ENCODE measurements at places on chromosomes 12 and 14. TPM values are rescaled to one million over a fixed set of nuclear protein-coding genes. Genes with fewer than 3 reads are reported as not detected.

Gene EXOC5
- 26.9 TPM for total RNA-seq

Gene MYF6
- total RNA-seq = not detected

Gene PZP
- not detected for total RNA-seq

Gene TSPAN9
- 15.8 TPM for total RNA-seq

Gene TBX5
- not detected for total RNA-seq

Gene SNX6
- total RNA-seq = 206 TPM

Gene FOXG1
- total RNA-seq = 4.8 TPM

Gene IFI27L2
- total RNA-seq = 122 TPM

Gene PDZRN4
- not detected for total RNA-seq

Gene PPP1R3E
- 2.8 TPM for total RNA-seq

Gene KCNH3
- total RNA-seq = 1.6 TPM

Gene PLD4
- not detected for total RNA-seq

Gene CCDC197
- total RNA-seq = not detected

- no peak for DNase-seq
Observed at GRCh38 chr14:84129007-84129406, 1400.9 kb upstream of the FLRT2 start.

DNA sequence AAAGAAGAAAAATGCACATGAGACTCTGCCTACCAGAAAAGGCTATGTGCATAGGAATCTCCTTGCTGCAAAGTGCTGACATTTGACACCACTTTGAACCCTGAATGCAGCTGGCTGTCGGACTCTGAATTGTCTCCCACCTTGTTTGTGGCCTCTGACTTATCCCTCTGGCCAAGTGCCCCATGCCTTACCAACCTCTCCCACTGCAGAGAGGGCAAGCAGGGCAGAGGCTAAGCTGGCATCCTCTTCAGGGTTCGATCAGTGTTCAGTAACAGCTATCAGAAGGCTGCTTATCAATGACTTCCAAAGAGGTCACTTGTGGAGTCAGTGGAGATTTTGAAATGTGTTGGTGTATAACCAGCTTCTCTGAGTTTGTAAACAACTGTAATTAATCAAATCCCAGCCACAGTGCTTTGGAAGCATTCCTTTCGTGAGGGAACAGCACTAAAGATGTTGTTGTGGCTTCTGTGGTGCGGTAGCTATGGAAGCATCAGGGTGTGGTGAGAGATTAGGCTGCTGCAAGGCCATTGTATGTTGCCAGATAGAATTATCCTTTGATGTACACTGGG is 22.6 kb upstream of the BMP4 start:
- DNase-seq = peak; percentile 78

DNA sequence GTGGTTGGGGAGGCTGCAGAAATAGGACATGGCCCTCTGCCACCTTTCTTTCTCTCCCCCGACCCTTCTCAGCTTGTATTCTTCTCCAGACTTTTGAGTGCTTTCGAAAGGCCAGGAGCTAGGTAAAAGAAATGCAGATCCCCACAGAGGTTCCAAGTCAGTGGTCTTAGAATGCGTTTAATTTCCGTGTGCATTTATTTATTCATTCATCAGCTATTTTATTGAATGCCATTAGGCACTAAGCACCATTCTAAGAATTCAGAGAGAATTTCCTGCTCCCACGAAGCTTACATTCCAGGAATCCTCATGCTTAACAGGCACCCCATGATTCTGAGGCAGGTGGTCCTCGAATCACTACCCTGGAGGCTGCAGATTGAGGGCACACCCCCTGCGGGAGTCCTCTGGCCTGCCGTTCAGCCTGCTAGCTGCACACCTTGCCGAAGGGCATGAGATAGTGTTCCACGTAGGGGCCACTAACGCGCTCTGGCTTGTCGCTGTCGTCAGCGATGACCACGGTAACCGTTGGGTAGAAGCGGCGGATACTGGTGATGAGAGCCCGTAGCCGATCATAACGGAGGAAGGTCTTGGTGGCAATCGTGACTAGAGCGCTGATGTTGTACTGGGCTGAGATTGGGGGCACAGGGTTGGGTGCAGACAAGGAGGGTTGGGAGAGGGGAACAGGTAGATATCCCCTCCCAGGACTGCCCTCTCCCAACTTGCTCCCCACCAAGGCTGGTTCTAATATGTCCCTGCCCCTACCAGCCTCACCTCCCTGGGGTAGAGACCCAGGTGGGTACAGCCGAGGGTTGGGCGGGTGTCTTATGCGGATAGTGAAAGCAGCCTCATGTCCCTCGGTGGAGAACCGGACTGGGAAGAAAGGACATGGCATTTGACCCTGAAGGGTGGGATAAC is 4.5 kb downstream of the B4GALNT1 start:
- DNase-seq = no peak

- peak; percentile 55 for DNase-seq
Observed at GRCh38 chr14:102500158-102500662, 9.4 kb downstream of the ANKRD9 start.

- no peak for DNase-seq
Observed at GRCh38 chr12:95942101-95942523, 302 bp downstream of the CCDC38 start.

- no peak for DNase-seq
Observed at GRCh38 chr14:72606879-72607278, 287.0 kb downstream of the DPF3 start.

DNA sequence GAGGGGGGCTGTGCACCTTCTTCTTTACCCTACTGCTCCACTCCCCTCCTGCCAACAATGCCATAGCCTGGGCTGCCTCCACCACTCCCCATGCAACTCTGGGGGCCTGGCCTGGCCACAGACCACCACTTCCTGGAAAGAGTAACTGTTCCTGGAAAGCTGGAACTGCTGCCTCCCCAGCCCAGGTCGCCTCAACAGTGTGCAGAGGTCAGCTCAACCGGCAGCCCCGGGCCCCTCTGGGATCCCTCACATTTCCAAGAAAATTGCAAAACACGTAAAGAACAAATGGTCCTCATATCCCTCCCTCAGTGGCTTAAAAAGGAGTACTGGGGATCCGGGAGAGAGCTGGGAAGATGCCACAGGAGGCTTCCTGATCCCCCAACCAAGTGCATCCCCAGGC is 22.4 kb upstream of the DIO3 start:
- no peak for DNase-seq

- DNase-seq = peak; percentile 39
Observed at GRCh38 chr12:124498275-124499189, 68.9 kb downstream of the NCOR2 start.

GRCh38 chr12:93139028-93139665 is 210.1 kb upstream of the EEA1 start:
- no peak for DNase-seq

GRCh38 chr12:1927051-1927680 is 8.7 kb upstream of the CACNA2D4 start:
- no peak for DNase-seq

- no peak for DNase-seq
Observed at GRCh38 chr14:58533446-58533845, 104.3 kb upstream of the DACT1 start.

DNA sequence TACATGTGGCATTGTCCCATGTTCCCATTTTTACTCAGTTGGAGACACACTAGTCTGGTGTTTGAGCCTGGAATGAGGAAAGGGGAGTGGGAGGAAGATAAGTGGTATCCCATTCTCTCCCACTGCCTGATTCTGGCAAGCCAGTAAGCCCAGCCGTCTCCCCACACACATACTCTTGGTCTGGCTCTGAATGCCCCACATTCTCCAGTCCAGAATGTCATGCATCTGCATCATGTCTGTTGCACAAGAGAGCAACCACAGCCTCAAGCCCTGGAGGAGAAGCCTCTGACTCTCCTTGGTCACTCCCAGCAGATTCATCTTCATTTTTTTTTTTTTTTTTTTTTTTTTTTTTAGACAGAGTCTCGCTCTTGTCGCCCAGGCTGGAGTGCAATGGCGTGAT is 48.0 kb downstream of the DRAM1 start:
- DNase-seq = peak; percentile 94

GRCh38 chr12:110689281-110690126 is 589 bp upstream of the HVCN1 start:
- DNase-seq = no peak

- no peak for DNase-seq
Observed at GRCh38 chr14:104888489-104889374, 23.7 kb downstream of the CEP170B start.

GRCh38 chr12:22380031-22380430 is 45.5 kb upstream of the ST8SIA1 start:
- no peak for DNase-seq

GRCh38 chr12:10849425-10849878 is at the start of gene PRR4:
PRR4 (minus strand) TSS chr12:10849475; CDS start chr12:10849437, 38 bp downstream.
- peak; percentile 70 for DNase-seq

DNA sequence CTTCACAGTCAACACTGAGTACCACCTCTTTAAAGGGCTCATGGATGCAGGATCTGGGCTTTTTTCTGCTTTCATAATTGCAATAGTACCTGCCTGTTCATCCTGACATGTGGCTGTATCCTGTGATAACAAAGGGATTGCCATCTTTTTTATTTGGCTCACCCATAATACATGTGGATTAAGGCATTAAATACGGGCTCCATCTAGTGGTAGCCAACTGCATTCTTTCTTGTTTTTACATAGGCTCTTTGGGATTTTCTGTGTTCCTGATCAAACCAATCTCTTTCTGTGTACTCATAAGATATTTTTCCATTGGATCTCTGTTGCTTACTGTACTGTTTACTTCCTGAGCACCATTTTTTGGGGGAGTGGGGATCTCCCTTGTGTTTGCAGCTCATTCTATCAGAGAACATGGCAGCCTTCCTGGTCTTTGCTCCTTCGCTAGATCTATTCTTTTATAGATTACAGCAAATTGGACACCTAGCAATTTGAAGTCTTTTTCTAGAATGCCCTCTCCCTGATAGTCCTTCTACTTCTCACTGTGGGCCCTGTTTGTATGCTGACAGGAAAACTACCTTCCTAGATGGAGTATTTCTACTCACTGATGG is 723.4 kb upstream of the MDGA2 start:
- peak; percentile 48 for DNase-seq

DNA sequence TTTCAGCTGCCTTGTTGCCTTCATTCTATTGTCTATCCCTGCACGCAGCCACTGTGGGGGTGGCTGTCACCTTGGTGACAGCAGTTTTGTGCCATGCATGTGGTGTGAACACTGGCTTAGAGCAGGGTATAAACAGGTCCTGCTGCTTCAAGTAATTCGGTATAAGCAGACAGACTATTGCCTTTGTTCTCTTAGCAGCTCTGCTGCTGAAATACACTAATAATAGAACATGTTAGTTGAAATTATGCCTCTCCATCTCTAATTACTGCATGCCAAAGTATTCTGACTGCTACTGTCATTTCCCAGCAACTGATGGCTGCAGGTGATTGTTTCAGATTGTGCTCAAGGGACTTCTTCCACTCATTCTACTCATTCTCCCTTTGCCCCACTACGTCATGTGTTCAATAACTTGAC is 34.6 kb downstream of the PTPRO start:
- no peak for DNase-seq

- DNase-seq = no peak
Observed at GRCh38 chr12:31991146-31991545, 31.9 kb downstream of the RESF1 start.

GRCh38 chr12:26187014-26187798 is 8.2 kb upstream of the SSPN start:
- DNase-seq = no peak

DNA sequence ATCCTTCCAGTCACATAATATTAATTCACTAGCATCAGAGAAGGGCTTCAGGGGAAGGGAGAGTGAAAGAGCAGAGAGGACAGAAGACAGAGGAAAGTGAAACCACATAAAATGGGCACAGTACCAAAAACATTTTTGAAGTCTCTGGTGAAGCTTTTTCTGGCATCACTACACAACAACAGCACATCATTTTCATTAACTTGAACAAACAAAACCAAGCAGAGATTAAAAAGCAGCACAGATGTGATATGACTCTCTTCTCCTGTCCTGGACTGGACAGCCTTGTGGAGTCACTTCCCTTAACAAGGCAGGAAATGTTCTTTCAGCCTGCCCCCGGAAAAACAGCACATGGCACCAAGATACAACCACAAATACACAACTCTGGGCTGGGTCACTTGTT is 112.0 kb downstream of the TSPAN8 start:
- peak; percentile 56 for DNase-seq

- no peak for DNase-seq
Observed at GRCh38 chr14:74547331-74547927, 53.9 kb downstream of the ISCA2 start.

Data from H4 (cell line).